Effector CD8-positive, alpha-beta T cell (primary cell): ENCODE measurements at places on chromosomes 7 and 10.

- no peak for DNase-seq
Observed at GRCh38 chr7:1931256-1931950, 261.3 kb downstream of the ELFN1 start.

DNA sequence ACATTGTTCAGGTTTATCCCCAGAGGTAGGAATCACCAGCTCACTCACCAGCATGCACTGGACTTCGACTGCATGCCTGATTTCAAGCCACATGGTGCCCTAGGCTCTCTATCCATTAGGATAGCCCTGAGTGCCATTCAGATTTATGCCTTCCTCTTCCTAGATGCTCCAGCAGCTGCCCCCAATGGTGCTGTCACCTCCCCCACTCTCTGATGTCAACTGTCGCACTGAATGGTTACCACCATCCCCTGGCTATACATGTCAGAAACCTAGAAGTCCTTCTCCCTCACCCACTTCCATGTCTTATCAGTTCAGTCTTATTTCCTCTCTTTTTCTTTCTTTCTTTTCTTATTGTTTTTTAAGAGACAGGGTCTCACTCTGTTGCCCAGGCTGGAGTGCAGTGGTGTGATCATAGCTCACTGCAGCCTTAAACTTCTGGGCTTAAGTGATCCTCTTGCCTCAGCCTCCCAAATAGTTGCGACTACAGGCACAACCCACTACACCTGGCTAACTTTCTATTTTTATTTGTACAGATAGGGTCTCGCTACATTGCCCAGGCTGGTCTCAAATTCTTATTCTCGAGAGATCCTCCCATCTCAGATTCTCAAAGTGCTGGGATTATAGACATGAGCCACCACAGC lies 2.9 kb downstream of the SFXN4 start:
- DNase-seq: no peak

GRCh38 chr10:78777466-78777865 lies 291.3 kb upstream of the ZMIZ1 start:
- no peak for DNase-seq

- no peak for DNase-seq
Observed at GRCh38 chr7:156004265-156005201, 192.3 kb upstream of the SHH start.

GRCh38 chr7:31892099-31892829 lies 177.9 kb downstream of the PDE1C start:
- no peak for DNase-seq

- no peak for DNase-seq
Observed at GRCh38 chr10:86141896-86142295, 224.7 kb downstream of the GRID1 start.

GRCh38 chr10:21531164-21531563 lies 2.9 kb upstream of the MLLT10 start:
- no peak for DNase-seq

DNA sequence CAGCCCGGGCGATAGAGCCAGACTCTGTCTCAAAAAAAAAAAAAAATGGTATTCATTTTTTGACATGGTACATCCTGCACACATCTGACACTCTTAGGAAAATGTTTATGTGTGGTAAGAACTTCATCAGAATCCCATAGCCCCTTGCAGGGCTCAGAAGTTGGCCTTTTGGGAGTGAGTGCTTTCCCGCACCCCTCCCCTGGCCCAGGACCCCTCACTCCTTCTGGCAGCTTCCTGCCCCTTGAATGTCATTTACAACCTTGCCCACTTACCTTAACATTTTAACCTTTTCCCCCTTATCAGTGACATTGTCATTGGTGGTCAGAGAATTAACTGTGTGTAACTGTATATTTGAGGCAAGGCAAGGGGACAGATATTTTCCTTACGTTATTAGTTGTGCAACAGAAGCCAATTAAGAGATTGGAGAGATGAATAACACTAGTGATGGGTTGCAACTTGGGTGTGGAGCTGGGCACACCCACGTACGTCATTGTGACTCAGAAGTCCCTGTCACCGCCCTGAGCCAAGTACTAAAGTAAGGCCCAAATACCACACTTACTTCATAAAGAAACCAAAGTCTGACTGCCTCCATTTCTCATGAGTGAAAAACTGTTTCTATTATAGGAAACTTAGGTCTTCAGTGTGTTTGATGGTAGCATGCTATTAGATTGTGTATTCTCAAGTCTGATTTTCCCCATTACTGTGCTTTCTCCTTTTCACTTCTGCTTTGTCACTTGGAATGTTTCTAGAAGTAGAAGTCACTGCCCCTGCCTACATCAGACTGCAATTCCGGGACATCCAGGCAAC lies 31.6 kb downstream of the OGDH start:
- peak; percentile 8 for DNase-seq

DNA sequence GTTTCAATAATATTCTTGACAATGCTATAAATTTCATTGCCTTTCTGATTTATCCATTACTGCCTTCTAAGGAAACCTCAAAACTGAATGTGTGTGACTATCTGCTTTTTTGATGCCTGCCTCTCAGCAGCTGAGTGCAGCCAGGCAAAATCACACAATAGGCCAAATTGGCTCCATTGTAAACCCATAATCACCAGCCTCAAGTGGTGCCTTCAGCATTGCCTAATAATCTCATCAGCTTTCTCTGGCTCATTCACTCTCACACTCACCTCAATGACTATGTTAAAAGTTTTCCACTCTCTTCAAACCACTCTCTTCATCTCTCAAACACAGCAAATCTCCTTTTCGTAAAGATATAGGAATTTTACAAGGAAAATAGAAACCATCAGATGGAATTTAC lies 182.5 kb upstream of the COL1A2 start:
- DNase-seq: no peak

DNA sequence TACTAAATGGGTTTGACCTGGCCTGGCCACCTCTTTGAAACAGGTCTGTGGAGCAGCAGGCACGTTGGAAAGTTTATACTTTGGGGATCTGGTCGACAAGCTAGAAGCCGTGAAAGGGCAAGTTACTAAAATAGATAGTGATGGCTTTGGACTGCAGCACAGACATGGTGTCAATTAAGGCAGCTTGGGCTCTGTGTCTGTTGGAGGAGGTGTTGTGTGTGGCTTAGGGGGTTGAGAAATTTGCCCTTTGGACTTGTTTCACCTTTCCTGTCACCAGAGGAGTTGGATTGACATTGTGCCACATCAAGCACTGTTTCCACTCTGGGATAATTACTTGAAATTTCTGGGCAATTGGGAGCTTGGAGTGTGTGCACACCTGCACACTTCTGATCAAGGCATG lies 251.8 kb upstream of the MKI67 start:
- DNase-seq: no peak

GRCh38 chr10:99975942-99976809 lies 33.6 kb downstream of the DNMBP start:
- DNase-seq: no peak

- DNase-seq: no peak
Observed at GRCh38 chr7:3206771-3207191, 94.3 kb upstream of the SDK1 start.

DNA sequence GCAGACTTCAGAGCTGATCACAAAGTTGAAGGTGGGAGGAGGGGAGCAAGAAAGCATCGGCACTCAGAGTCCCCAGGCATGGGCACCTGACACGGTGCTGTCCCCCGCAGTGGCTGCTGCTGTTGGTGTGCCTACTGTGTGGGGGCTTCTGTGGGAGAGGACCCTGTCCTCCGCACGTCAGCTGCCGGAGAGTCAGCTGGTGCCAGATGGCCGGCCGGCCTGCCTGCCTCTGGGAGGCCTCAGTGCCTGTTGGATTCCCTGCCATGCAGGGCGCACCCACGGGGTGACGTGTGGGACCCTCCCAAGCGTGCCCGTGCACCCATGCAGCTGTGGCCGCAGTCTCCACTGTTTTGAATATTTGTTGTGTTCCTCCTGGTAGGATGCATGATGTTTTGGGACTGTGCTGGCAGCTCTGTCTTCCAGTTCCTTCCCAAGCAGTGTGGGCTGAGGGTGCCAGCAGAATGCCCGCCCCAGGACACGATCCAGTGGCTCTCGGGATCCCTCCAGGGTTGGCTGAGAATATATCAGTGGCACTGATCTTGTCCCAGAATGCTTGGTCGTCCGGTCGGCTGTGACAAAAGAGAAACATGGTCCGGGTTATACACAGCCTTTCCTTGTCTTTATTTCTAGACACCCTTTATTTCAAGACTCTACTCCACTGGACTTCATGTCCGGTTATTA lies 185.6 kb downstream of the MGMT start:
- DNase-seq: no peak

DNA sequence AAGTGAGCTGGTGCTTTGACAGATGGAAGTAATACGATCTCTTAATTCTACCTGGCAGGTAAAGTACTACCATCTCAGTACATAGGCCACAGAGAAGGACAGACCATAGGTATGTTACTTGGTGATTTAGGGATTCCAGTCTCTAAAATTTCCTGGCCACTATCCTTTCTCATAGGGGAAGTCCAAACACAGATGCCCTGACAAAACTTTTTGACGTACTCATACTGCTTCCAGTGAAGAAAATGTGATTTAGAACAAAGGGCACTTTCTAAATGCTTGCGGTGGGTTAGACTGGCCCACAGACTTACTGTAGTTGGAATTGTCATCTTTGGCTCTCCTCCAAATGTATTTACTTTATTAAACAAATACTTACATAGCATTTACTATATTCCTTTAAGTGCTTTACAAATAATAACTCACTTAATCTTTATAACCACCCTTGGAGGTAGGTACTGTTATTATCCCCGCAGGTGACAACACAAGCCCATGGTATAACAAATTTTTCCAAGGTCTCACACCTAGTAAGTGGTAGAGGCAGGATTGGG lies 3.0 kb downstream of the PI4K2A start:
- no peak for DNase-seq

DNA sequence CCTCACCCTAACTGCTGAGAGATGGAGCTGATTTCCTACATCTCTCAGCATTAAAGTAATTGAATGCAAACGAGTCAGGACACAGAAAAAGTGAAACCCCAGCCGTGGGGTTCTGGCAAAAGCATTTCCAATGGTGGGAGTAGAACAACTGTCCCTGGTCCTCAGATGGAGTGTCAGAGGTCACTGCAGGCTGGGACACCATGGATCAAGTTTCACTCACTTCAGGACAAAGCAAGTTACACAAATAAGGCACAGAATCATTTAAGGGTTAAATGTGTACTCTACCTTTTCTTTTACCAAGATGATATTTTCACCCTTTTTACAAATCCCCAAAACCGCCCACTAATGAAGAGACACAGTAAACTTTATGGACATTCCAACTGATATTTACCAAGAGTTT lies 607.8 kb downstream of the PARD3 start:
- DNase-seq: no peak

DNA sequence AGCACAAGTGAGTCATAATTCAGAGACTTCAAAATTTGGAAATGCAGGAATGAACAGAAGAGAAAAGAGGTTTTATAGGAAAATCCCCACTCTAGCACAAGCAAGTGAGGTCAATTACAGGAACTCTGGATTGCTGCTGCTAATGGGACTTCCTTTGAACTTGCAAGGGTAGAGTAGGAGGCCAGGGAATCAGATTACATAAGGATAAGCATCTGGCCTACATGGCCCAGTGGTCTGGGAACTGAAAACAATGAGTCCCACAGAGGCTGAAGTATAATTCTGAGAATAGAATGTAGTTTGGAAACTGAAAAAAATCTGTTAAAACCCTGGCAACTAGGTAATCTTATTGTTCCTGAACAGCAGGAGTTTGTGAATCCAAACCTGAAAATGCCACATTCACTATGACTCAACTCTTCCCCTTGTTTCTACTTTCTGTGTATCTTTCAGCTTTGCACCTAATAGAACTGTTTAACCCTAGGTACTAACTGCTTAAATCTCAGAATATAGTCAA lies 66.5 kb downstream of the CTNNA3 start:
- no peak for DNase-seq

DNA sequence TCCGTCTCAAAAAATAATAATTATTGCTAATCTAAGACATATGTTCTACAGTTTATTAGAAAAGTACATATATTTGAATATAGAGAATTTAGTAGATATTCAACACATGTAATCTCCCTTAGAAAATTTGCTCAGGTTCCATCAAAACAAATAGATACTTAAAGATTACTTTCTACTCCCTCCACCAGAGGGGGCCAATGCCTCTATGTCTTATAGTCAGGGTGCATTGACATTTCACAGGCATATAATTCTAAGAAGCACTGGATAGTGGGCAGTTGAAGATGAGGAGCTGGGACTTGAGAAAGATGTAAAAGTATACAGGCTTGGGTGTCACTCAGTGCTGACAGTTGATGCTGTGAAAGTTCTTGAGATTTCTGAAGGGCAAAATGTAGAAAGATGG lies 301.6 kb upstream of the HPS1 start:
- no peak for DNase-seq

GRCh38 chr7:135879233-135879632 lies 97.9 kb downstream of the MTPN start:
- DNase-seq: no peak

DNA sequence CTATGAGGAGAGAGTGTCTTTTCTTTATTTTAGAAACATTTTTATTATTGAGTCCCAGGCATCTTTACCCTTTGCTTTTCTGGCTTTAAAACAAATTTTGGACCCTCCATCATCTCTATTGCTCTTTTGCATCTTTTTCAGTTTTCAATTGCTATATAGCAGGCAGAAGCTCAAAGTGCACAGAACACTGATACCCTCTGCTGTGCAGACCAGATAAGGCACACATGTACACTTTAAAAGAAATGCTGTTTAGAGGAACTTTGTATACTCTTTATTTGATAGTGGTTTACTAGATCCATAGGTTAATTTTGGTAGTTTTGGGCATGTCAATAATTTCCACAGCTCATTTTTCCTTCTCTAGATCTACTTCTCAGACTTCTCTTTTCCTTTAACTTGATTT lies 324.2 kb downstream of the SH2D4B start:
- no peak for DNase-seq

GRCh38 chr10:105857268-105858264 lies 1216.5 kb downstream of the SORCS3 start:
- no peak for DNase-seq

GRCh38 chr10:80542652-80543318 lies 5.1 kb downstream of the SH2D4B start:
- DNase-seq: no peak
